ENCODE measurements at places on chromosomes 5 and 9.

DNA sequence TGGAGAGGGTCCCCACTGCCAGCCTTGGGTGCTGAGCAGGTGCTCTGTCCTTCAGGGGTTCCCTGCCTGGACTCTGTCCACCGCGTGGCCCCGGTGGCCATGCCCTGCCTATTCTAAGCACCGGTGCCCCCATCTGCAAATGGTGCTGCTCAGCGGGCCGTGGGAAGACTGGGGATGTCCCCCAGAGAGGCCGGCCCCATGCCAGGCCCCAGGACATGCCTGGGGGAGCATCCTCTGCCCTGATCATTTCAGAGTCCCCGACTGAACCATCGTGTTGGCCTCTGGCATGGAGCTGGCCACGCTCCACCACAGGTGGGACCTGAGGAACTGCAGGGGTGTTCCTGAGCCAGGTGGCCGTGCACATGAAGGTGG lies 64.7 kb downstream of the RXRA start:
- no peak for DNase-seq

DNA sequence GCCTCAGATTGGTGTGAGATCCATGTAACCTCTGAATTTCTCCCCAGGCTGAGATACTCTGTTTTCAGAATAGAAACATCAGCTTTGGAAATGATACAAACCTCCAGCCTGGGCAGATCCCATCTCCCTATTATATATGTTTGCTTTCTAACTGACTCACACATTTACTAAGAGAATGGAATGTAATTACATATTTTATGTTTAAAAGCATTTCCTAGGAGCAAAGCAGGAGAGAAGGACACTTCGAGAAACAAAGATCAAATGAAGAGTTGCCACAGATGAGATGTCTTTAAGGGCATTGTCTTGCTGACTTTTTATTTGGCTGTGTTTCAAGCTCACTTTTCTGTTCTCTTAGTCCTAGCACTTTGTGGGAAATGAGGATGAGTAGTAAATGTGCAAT lies 96.3 kb downstream of the CDH18 start:
- no peak for DNase-seq

DNA sequence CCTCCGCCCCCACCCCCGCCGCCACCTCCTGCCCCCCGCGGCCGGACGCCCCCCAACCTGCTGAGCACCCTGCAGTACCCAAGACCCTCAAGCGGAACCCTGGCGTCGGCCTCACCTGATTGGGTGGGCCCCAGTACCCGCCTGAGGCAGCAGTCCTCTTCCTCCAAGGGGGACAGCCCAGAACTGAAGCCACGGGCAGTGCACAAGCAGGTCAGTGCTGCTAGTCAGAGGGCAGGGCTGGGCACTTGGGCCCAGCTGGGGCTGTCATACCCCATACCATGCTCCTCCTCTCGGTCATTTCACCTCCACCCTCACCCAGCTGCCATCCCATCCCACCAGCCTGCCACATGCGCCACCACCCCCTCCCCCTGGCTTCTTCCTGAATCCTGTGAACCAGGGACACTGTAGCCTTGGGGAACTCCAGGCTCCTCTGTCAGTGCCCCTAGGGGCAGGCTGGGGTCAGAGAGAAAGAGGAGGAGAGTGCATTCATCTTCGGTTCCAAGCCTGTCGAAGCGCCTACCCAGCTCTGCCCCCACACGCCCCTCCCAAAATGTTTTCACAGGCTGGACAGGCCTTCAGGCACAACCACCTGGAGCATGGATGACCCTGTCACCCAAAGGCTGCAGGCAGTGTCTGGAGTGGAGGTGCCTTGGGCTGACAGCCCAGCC lies 122.0 kb downstream of the DAB2IP start:
- no peak for DNase-seq

GRCh38 chr5:61263072-61263471 lies 69.0 kb upstream of the ZSWIM6 start:
- DNase-seq, result no peak

DNA sequence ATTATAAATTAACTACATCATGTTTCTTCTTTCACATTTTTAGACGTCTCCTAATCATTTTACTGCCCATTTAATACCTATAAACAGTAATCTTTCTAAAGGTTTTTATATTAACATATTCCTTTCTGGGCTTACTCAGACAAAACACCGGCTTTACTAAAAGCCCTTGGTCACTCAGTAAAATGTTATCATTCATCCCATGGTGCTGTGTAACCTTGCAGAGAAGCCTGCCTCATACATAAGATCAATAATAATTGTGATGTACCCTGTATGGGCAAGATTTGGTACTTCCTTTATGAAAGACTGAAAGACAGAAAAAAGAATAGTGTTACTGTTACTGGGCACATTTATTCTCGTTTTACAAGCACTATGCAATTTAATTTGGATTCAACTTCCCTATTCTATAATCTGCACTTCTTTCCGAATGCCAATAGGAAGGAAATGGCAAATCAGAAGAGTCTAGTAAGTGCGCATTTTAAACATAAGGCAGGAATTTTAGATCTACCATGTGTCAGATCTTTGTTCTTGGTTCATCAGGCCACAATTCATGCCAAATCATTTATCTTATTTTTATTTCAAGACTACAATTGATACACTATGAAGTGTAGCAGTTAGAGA lies 522.2 kb downstream of the CSNK1G3 start:
- no peak for DNase-seq

GRCh38 chr5:101327816-101328215 lies 424.7 kb upstream of the ST8SIA4 start:
- no peak for DNase-seq

DNA sequence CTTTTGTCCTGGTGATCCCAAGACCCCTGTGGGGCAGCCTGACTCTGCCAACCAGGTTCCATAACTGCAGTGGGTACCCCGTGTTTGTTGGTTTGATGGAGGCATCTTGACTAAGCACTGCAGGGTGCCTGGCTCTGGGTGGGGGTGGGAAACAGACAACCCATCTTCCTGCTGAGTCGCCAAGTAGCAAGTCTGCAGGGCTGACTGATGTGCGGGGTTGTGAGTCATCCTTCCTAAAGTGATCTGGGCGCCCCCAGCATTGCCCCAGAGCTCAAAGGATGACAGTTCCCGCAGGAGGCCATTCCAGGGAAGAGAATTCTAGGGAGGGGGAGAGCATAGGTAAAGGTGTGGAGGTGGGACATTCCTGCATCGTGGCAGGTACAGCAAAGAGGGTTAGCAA lies 23.5 kb downstream of the DAB2IP start:
- no peak for DNase-seq

- DNase-seq, result no peak
Observed at GRCh38 chr5:130978475-130978874, 186.6 kb downstream of the HINT1 start.

DNA sequence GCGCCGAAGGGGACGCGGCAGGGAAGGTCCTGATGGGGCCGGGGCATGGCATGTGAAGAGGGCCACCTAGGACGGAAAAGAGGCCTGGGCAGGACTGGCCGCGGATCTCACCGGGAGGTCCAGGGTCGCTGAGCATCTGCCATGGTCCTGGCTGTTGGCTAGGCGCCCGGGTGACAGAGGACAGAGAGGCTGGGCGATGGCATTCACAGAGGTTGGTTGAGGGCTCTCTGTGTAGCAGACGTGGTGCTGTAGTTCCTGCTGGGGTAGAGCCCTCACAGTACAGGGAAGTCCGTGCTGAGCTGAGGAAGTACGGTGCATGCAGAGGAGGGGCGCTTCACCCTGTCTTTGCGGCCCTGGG lies 427 bp downstream of the PCYOX1L start:
- DNase-seq, result no peak

GRCh38 chr5:97854871-97855762 lies 672.1 kb upstream of the RIOK2 start:
- no peak for DNase-seq

DNA sequence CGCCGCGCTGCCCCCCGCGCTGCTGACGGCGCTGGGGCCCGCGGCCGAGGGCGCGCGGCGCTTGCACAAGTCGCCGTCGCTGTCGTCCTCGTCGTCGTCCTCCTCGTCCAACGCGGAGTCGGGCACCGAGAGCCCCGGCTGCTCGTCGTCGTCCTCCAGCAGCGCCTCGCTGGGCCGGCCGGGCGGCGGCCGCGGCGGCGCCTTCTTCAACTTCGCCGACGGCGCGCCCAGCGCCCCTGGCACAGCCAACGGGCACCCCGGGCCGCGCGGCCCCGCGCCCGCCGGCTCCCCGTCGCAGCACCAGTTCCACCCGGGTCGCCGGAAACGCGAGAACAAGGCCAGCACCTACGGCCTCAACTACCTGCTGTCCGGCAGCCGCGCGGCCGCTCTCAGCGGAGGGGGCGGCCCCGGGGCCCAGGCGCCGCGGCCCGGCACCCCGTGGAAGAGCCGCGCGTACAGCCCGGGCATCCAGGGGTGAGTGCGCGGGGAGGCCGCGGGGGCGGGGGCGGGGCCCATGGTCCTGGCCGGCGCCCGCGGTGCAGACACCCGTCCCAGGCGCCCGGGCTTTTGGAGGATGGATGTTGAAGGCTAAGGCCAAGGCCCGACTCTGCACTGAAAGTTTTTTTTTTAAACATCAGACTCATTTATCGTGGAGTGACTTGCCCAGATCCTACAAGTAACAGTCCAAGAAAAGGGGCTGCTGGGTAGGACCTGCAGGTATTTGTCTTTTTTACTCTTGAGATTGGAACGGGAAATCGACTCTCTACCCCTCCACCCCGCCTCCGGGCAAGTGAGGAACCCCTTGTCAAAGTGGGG lies 1.2 kb downstream of the TENT4A start:
- no peak for DNase-seq

Data from activated CD8-positive, alpha-beta memory T cell treated with anti-CD3 and anti-CD28 coated beads for 4 hours (primary cell).